ENCODE measurements at places on chromosomes 12 and 14.

DNA sequence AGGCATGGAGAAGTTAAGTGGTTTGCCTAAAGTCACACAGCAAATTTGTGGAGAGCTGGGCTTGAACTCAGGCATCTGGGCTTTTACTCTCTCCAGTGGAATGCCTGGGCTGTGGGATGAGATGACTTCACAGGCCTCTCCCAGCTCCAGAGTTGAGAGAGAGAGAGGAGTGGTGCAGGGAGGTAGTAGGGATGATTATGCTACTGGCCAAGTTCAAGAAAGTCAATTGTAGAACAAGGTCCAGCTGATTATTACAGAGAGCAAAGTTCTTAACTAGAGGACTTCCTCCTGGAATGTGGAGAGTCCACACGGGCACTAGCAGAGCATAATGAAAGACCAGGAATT is 769 bp upstream of the EMP1 start:
- DNase-seq, result no peak

DNA sequence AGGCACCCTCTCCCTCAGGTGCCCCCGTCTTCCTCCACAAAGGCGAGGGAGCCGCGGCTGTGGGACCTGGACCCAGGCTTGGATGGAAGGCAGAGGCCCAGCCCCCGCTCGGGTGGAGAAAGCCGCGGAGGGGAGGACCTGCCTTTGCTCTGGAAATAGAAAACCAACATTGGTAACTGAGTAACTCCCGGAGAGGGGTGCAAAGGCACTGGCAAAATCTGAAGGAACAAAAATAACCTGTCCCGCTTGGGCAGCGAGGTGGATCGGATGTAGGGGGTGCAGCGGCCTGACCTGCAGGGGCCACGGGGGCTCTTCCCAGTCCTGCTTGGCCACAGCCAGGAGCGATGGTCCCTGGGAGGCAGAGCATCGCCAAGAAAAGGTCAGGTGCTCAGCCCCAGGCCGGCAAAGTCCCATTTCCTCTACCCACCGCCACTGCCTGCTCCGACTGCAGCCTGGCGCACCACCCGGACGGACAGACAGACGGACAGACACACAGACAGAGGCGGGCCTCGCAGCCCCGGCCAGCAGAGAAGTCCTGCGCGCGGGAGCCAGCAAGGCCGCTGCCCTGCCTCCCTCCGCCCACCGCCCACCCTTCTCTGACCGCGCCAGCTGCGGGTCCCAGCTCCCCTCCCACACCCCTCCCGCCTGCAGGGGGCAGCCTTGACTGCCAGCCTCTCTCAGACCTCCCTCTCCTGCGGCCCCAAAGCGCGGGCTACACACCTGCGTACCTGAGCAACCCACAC is 21.4 kb upstream of the TMEM106C start:
- no peak for DNase-seq

- DNase-seq, result no peak
Observed at GRCh38 chr14:80906946-80907345, 34.6 kb downstream of the CEP128 start.

DNA sequence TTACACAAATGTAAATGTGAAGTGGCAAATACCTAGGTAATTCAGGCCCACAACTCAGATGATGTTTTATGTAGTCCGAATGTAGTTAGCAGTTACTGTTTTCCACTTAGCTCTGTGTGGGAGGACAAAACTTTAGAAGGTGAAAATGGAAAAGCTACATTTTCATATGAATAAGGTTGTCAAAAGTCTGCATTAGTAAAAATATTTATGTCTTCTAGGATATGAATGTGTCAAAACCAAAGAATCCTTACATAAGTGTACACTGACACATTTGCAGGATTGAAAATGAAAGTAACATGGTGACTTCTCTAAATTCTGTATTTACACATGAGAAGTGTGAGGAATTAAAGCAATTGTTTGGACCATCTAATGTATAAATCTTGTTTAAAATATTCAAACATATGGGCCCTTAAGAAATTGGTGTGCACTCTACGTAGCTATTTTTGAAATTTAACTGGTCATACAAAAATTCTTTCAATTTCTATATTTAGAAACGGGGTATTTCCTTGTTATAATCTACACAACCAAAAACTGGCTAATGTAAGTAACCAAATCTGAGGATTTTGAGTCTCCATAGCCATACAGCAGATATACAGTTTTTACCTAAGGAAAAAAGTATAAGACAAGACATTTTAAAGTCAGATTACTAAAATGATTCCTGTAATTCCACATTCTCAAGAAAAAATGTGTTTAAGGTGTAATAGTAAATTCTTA is 5.4 kb downstream of the CDKN1B start:
- no peak for DNase-seq

- DNase-seq, result no peak
Observed at GRCh38 chr12:108448246-108448645, 66.8 kb upstream of the FICD start.

DNA sequence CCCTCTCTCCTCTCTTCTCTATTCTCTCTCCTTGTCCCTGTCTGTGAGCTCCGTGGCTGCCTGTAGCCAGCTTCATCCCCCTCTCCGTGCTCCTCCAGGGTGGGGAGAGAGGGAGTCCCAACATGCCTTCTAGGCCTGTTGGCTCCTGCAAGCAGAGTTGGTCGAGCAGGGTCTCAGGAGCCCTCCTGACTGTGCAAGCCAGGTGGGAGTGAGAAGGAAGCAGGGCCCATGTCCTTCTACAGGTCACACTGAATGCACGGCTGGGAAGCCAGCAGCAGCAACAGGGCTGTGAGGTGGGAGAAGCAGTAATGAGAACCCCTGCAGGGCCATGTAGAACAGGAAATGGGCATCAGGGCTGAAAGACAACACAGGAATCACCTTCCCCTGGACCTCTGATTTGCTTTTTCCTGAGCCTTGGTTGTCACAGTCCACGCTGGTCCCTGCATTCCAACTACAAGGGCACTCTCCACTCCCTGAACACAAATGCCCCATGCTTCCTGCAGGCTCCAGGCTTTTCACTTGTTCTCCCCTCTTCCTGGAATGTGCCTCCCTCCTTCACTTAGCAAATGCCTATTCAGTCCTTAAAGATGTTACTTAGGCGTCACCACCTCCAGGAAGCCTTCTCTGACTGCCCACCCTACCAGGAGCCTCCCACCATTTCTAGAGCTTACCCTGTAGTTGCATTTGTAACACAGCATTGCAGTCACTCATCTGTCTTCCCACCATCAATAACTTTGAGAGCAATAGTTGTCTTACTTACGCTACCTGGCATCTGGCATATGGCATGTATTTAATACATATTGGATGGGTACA is 51.2 kb downstream of the TSPAN11 start:
- no peak for DNase-seq

- DNase-seq, result no peak
Observed at GRCh38 chr12:116406529-116406928, 129.0 kb upstream of the MED13L start.

DNA sequence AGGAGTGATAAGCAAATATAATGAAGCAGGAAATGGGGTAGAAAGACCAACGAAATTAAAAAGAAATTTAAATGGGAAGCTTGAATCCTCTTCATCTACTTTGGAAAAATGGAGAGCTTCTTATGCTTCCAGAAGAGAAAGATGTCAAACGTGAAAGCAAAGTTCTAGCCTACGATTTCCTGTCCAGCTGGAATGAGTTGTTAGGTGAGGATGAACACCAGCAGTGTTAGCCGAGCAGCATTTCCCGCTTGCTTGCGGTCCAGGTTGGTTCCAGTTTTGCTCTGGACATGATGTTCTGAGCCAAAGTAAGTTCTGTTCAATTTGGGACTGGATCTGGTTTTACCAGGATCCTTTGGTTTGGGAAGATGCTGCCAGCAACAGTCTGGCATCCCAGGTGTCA is 78.9 kb downstream of the DACT1 start:
- DNase-seq, result no peak

GRCh38 chr12:78888568-78888967 is 24.0 kb downstream of the SYT1 start:
- DNase-seq, result no peak

DNA sequence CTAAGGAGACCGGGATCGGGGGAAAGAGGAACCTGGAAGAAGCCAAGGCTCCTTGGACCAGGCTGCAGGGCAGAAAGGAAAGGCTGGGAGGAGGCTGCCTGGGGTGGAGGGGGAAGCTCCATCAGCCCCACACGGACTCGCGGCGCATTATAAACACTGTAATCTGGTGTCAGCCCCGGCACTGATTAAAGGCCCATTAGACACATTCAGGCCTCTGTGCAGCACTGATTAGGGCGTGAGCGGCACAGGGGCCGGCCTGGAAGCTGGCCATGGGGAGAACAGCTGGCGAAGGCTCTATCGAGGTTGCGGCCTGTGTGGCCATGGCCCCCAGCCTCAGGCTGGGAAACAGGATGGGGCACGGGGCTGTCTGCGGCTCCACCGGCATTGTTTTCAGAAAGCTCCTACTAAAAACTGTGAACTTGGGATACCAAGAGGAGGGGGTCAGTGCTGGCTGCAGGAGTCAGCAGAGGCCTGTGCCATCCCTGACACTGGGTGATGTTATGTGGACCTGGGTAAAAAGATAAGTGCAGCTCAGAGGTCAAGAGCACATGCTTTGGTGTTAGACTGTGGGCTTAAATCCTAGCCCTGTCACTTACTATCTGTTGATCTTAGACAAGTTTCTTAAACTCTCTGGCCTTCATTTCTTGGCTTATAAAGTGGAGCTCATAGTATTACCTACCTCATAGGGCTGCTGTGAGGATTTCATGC is 10.6 kb downstream of the ACVRL1 start:
- DNase-seq, result no peak

- DNase-seq, result no peak
Observed at GRCh38 chr14:43949400-43949799, 557.7 kb downstream of the FSCB start.

DNA sequence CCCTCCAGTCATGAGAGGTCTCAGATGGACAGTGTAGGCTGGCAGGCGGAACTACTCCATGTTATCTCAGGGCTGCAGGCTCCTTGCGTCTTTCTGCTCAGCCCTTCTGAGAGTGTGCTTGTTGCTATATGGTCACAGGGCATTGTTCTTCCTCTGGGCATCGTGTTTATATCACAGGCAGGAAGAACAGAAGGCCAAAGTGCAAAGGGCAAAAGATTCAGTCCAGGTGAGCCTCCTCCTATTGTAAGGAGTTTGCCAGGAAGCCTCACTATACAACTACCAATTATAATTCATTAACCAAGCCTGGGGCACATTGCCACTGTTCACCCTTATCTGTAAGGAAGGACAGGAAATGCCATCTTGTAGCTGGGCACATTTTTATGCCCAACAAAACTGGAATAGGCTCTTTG is 195.5 kb upstream of the KITLG start:
- DNase-seq, result no peak

- DNase-seq, result no peak
Observed at GRCh38 chr12:96343347-96343954, 56.8 kb downstream of the CDK17 start.

DNA sequence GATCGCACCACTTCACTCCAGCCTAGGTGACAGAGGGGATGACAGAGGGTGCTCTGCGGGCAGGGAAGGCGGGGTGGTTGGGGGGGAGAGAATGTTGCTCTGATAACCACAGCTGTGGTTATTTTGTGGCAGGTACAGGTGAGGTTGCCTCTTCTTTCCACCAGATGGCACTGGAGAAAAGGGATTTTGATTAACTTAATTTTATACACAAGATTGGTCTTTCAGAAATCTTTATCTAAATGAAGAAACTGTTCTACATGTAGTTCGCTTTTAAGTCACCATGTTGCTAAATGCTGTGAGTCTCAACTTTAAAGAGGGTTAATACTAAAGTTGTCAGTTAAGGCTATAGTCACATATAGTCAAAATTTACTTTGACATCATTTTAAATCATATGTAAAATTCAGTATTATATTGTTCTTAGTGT is 25.7 kb downstream of the FGF23 start:
- DNase-seq, result no peak

- DNase-seq, result no peak
Observed at GRCh38 chr12:125259178-125259867, 194.1 kb downstream of the AACS start.

- peak; percentile 11 for DNase-seq
Observed at GRCh38 chr12:11581179-11581755, 68.2 kb upstream of the ETV6 start.

- no peak for DNase-seq
Observed at GRCh38 chr14:65832431-65833266, 420.1 kb downstream of the FUT8 start.

DNA sequence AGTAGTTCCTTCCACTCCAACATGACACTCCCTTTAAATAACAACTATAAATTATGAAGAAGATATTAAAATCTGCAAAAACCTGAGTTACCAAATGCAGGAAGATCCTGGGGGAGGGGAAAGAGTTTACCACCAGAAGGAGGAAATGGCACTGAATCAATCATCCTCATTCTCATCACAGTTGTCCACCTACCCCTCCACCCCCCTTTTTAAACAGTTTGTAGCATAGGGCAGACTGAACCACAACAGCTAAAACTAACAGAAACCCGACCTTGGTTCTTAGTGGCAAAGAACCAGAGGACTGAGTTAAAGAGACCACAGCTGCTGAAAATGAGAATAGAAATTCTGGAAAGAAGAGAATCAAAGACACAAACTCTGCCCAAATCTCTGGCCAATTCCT is 189.5 kb downstream of the MED13L start:
- DNase-seq, result no peak

DNA sequence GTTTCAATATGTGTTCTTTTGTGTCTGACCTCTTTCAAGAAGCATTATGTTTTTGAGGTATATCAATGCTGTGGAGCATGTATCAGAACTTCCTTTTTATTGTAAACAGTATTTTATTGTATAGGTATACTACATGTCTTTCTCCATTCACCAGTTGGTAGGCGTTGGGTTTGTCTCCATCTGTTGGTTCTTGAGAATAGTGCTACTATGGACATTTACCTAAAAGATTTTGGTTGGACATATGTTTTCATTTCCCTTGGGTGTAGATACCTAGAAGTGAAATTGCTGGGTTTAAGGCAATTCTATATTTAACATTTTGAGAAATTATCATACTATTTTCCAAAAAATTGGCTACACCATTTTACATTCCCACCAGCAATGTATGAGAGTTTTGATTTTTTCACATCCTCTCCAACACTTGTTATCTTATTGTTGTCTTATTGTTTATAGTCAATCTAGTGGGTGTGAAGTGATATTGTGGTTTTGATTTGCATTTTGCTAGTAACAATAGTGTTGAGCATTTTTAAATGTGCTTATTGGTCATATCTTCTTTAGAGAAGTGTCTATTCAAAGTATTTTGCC is 409.2 kb downstream of the IPO8 start:
- DNase-seq, result peak; percentile 1

DNA sequence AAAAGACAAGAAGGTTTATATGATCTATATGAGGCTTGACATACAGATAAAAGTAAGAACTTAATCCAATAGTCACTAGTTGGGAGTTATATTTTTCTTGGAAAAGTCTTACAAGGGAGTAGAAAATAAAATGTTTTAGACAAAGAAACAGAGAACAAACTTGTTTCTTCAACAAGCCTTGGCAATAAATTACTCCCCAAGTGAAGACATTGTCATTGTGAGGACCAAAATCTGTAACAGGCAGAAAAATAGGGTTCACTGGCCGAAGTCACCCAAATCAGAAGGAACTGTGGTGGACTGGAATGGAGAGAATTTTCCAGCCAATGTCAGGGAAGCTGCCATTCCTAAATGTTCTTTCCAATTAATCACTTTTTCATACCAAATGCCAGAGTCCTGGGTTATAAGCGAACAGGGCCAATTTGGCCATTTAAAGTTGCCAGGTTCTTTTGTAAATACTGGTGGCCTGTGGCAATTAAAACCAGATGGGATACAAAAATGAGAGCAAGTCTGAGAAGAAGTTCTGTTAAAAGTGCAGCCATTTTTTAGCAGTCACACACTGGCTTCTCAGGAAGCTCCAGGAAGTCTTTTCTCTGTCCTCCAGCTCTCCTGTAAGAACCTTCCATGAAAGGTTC is 117.3 kb upstream of the OVCH1 start:
- DNase-seq, result no peak

- no peak for DNase-seq
Observed at GRCh38 chr14:32578181-32578580, 249.1 kb downstream of the AKAP6 start.
